ENCODE measurements at places on chromosomes 3 and 15.

DNA sequence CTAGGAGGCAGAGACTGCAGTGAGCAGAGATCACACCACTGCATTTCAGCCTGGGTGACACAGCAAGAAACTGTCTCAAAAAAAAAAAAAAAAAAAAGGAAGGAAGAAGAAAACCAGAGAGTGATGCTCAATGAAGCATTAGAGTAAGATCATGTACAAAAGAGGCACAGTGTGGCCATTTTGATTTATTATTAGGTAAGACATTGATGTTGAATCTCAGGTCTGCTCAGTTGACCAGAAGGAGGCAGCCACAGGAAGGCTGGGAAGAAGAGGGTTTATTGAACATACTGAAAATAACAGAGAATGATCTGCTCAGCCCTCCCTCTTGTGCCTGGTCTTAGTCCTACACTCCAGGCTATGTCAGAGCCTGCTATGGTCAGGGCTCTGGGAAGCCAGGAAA lies 15.6 kb downstream of the LRRK1 start:
- peak; percentile 30 for DNase-seq

DNA sequence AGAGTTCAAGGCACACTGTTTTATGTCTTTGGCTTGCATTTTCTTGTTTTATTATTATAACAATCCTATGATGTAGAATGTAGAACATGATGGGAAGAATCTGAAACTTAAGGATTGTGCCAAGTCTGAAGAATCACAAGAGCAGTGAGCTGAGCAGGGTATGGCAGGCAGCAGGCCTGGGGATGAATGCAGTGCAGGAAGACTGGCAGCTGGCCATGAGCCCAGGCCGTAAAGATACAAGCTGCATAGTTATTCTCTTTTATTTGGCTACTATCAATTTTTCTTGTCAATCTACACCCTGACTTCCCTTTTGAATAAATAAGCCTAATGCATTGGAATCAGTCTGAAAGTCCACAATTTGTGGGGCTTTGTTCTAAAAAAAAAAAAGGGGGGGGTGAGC lies 89.6 kb upstream of the ARPP21 start:
- no peak for DNase-seq

GRCh38 chr15:65300924-65301441 lies 3.5 kb upstream of the RNU5B-1 start:
- no peak for DNase-seq

- no peak for DNase-seq
Measured at GRCh38 chr3:148074946-148075345, 622.8 kb upstream of the AGTR1 start.

DNA sequence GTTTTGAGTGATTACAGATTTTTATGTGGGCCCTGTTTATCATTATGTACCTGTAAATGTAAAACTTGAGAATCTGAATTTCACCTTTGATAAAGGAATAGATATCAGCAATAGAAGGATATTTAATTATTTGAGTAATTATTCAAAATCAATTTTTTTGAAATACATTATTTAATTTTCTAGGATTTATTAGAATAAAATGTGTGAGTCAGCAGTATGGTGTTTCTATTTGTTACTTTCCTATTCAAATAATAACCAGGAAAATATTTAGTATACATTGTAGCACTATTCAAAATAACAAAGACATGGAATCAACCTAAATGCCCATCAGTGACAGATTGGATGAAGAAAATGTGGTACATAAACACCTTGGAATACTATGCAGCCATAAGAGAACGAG lies 22.1 kb downstream of the CAPN7 start:
- no peak for DNase-seq

GRCh38 chr3:170228093-170228766 lies 6.0 kb downstream of the PRKCI start:
- no peak for DNase-seq

DNA sequence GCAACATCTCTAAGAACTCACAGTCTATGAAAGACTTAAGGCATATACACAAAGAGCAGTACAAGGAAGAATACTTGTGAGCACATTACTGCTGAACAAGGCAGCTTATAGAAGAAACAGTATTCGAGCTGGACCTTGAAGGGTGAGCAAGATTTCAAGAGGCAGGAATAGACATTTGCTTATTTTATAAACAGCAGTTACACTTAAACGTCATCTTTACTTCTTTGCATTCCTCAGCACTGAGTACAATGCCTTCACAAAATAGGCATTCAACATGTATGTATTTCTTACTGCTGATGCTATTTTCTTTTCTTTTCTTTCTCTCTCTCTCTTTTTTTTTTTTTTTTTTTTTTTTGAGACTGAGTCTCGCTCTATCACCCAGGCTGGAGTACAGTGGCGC lies 205.8 kb downstream of the ZIC4 start:
- DNase-seq: no peak

GRCh38 chr15:94536549-94536948 lies 305.2 kb downstream of the MCTP2 start:
- no peak for DNase-seq

- no peak for DNase-seq
Measured at GRCh38 chr3:144636833-144637232, 665.2 kb downstream of the DIPK2A start.

DNA sequence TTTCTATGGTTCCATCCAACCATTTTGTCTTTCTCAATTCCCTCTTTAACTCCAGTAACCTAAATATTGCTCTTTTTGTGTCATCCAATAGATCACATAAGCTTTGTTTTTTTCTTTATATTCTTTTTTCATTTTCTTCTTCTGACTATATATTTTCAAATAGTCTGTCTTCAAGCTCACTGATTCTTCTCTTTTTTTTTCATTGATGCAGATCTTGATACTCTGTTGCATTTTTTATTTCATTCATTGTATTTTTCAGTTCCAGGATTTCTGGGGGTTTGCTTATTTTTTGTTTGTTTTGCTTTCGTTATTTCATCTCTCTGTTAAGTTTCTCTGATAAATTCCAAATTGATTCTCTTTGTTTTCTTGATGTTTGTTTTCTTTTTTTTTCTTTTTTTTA lies 36.2 kb downstream of the CLDN1 start:
- no peak for DNase-seq

- DNase-seq: no peak
Measured at GRCh38 chr15:99744142-99744541, 10.9 kb upstream of the LYSMD4 start.

DNA sequence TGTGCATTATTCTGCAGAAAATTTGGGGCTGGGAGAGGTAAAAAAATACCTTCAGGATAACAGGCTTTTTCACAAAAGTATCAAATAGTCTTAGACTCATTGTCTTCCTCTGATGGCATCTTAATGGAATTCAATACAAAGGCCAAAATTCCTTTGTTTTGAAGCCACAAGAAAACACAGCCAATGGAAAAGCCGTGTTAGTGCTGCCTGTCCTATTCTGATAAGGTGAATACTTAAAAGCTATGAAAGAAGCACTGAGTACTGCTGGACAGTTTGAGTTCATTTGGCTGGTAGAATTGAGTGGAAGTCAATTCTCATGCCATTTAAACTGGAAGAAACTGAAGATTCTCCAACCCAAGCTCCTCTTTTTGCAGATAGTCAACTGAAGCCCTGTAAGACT lies 395.3 kb upstream of the TPRG1 start:
- no peak for DNase-seq

Data from inflammatory macrophage treated with lipopolysaccharide for 4 hours (primary cell).